Pancreas (tissue), 10 donors: ENCODE measurements at places on chromosomes 6 and 20. TPM values are rescaled to one million over a fixed set of nuclear protein-coding genes. Genes with fewer than 3 reads are reported as not detected.
A peak's percentile ranks its signal among the peaks of the same experiment; 100 is the strongest.

DNA sequence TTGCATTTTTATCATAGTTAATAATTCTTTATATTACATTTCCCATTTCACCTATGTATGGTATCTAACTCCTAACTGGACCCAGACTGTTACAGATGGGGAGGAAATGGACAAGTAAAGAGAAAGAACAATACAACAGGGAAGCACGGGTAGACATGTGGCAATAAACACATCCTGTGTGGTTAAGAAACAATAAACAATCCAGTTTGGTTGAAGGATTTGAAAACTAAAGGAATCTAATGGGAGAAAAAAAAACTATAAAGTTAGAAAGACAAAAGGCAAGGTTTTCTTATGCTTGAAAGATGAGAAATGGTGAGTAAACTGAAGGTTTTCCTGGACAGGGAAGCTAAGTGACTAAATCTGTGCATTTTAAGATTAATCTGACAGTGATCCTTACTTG is 34.9 kb upstream of the ALDH8A1 start:
- DNase-seq, result no peak

CBLN4 gene
- 0.15 TPM for polyA plus RNA-seq

DNA sequence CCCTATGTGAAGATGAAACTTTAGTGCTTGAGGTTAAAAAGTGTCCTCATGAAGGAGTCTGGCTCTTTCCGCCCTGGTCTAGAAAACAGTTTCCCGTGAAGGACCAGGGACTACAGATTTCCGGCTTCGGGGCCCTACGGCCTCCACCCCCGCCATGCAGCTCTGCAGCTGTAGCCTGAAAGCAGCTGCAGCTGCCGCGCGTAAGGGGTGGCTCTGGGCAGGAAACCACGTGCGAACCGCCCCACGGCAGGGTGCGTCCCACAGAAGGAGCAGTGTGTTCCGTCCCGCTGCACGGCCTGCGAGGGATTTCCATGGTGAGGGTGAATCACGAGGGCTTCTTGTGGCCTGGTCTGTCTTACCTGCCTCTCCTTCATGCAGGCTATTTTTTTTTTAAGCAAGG is 117.0 kb downstream of the ERMARD start:
- no peak for DNase-seq

GRCh38 chr6:125200941-125201340 is 47.4 kb downstream of the TPD52L1 start:
- DNase-seq, result no peak

- peak; percentile 52 for DNase-seq
Measured at GRCh38 chr20:5191829-5192569, 65.2 kb downstream of the CDS2 start.

DNA sequence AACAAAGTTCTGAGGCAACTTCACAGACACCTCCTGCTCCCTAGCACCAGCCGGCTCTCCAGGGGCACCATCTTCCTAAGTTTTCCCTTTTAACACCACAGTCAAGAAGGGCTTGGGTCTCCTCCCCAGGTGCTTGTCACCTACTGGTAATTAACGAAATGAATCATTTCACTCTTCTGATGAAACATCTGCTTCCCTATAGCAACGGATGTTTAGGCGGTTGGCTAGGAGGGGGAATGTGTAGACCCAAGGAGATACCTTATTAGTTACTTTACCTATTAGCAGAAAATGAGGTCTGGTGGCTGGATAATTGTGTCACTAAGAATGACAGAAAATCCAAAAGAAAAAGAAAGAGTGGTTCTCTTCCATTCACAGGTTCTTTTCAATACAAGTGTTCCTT is 46.3 kb upstream of the FABP7 start:
- DNase-seq, result no peak

DNA sequence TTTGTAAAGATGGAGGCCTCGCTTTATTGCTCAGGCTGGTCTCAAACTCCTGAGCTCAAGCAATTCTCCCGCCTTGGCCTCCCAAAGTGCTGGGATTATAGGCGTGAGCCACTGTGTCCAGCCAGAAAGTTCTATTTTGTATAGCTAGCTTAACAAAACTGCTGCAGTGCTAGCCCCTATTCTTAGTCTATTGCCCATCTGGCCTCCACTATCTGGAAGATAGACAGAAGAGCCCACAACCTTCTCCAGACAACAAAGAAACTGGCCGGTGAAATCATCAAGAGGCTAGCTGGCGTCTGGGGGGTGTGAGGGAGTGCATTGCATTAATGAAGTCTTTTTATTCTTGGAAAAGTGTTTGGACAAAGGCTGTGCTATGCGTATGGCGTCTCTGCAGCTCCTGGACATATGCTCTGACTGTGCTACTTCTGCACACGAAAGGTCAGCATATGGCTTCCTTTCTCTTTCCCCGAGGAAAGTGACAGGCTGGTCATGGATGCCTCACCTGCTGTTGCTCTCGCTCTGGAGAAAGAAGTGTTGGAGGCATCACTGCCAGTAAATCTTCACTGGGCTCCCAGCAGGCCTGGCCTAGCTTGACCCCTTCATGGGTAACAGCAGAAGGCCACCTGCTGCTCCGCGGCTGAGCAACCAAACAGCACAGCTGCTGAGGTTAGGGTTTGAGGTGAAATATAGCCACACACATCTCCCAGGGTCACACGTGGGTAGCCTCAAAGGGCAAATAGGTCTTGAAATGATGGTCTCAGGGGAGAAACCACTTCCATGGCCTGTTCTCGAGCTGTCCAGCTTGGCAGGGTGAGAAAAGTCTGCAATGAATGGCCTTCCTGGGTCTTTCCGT is 95.1 kb upstream of the IYD start:
- no peak for DNase-seq

GRCh38 chr6:25193460-25194171 is 85.6 kb upstream of the CARMIL1 start:
- DNase-seq, result no peak

DNA sequence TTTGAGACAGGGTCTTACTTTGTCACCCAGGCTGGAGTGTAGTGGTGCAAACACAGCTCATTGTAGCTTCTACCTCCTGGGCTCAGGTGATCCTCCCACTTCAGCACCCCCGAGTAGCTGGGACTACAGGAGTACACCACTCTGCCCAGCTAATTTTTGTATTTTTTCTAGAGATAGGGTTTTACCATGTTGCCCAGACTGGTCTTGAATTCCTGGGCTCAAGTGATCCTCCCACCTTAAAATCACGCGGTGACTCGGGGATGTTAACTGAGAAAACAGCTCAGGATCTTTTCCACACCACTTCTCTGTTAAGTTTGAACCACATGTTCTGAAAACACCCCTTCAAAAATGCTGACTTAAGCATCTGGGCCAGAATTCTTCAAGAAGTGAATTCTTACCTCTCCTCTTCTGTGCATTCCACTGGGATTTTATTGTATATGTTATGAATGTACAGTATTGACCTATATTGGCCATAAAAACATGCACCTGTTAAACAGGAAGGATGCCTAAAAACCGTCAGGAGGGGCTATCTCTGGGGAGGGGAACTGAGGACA is 72.4 kb downstream of the SYTL3 start:
- no peak for DNase-seq
